Thyroid gland (tissue), 4 donors: ENCODE measurements at places on chromosomes 12 and 14.

DNA sequence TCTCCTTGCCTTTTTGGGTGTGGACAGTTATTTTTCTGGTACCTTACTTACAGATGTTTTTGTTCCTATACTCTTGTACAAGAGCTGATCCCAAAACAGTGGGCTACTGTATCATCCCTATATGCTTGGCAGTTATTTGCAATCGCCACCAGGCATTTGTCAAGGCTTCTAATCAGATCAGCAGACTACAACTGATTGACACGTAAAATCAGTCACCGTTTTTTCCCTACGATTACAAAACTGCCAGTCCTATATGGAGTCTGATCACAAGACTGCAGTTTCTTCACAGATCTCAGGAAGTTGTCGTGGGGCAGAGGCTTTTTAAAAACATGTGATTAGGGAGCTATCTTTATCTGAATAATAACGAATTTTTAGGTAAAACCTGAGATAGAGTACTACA lies 1.3 kb downstream of the LYSET start:
- DNase-seq = no peak

DNA sequence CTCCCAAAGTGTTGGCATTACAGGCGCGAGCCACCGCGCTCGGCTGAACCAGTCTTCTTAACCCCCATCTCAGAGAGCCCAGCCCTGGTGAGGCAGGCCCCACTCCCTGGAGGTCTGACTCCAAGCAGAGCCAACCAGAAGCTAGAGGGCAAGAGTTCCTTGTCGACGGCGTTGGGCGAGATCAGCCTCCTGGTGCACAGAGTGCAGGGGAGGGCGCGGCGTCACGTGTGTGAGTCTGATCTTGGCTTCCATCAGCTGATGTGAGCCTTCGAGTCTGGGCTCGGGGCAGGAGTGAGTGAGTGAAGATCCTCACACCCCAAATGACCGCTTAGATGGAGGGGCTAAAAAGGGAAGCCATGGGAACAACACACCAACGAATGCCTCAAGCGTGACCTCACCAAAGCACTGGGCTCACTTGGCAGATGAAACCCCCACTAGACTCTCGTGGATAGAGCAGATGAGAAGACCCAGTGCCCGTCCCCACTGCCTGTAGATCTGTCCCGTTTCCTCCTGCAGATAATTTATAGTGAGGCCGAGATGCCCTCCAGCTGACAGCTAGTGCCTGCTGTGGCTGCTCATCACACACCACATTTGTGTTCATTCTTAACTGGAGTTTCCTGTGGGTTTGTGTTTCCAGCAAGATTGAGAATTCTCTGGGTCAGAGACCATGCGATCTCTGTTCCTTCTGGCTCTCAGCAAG lies 28.6 kb upstream of the ADGRD1 start:
- no peak for DNase-seq

DNA sequence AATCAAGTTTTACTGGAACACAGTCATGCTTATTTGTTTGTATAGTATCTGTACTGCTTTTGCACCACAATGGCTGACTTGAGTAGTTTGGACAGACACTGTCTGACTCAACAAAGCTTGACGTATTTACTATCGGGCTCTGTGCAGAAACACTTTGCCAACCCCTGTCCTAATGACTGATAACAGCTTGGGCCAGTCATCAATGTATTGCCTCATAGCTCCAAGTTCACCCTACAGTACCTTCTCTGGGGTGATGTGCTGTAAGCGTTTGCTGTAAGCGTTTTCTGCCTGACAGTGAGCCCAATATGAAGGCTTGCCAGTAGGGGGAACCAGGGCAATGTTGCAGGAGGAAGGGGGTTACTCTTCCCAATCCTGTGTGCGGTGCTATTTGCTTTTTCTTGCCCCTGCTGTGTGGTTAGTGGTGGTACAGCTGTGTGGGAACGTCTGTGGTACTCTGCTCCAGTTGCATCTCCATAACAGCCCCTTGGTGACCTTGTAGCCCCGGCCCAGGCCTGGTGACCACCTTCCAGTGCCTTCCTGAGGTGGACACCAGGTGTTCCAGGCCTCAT lies 5.4 kb upstream of the CCDC177 start:
- DNase-seq = no peak

DNA sequence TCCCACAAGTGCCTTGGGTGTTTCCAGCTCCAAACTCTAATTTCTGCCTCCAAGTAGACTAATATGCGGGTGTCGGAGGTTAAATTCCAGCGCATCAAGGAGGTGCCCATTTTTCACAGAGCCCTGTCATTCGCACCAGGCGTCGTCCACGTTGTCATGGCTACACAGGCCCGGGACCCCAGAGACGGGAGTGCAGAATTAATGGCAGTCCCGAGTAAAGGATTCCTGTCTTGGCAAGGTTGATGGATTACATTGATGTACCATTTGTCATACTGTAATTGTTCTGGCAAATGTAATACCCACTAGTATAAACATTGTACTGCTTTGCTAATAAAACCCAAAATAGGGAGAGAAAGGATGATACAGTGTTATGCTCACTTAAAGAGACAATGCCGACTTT lies 222.9 kb upstream of the MYL2 start:
- no peak for DNase-seq

DNA sequence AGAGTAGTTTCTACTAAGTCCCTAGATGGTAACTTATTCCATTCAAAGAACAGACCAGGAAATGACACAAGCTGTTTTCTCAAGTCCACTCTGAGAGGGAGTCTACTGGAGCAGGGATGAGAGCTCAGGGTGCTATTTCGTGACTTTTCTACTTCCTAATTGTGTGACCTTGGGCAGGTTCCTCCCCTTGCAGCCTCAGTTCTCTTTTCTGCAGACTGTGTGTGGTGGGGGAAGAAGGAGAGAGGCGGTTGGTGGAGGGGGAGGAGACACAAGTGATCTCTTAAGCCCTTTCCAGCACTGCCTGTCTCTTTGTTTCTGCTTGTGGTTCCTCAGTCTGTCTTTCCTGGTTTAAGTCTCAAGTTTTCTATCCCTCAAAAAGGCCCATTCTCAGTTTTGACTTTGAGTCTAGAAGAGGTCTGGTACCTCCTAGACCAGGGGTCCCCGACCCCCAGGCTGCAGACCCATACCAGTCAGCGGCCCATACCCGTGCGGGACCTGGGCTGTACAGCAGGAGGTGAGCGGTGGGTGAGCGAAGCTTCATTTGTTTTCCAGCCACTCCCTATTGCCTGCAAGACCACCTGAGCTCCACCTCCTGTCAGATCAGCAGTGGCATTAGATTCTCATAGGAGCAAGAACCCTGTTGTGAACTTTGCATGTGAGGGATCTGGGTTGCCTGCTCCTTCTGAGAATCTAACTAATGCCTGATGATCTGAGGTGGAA lies 10.7 kb downstream of the FGF6 start:
- DNase-seq = no peak

DNA sequence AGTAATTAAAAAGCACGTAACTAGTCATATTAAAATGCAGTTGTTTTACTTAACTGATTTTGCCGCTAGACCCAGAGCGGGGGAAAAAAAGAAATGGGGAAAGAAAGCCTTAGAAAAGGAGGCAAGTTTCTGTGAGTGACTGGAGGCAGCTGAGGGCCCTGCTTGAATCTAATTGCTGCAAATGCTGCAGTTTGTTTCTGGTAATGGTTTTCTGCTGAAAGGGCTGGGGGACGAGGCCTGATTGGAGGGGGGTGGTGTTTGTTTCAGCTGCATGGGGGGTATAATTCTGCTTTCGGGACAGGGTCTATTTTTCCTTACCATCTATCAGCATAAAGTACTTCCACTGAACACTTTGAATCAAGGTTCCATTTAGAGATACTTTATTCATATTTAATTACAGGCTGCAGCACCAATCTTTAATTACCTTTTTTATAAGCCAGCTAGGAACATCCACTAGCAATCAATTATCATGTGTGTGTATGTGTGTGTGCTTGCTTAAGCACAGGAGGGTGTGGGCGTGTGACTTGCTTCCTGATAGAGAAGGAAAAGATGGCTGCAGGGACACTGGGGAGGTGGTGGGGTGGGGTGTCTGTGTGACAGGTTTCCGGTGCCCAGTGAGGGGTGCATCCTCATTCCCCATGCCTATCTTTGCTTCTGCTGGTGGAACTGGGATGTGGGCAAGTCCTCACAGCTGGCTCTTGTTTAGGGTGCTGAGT lies 83.4 kb downstream of the ADCK1 start:
- DNase-seq = no peak

DNA sequence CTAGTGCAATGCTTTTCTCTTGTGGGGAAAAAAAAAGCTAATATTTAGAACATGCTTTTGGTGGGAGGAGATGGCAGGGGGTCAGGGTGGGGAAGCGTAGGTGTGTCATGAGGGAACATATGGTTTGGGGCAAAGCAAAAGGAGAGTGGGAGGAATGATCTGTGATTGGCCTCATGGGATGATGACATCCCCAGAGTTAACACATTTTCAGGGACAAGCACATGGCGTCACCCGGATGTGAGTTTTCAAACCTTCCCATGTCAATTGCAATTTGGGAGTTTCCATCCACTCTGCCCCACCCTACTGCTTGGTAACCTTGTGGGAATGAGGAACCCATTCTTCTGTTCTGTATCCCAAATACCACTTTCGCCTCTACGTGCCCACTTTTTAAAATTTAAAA lies 164.2 kb downstream of the SSPN start:
- no peak for DNase-seq

DNA sequence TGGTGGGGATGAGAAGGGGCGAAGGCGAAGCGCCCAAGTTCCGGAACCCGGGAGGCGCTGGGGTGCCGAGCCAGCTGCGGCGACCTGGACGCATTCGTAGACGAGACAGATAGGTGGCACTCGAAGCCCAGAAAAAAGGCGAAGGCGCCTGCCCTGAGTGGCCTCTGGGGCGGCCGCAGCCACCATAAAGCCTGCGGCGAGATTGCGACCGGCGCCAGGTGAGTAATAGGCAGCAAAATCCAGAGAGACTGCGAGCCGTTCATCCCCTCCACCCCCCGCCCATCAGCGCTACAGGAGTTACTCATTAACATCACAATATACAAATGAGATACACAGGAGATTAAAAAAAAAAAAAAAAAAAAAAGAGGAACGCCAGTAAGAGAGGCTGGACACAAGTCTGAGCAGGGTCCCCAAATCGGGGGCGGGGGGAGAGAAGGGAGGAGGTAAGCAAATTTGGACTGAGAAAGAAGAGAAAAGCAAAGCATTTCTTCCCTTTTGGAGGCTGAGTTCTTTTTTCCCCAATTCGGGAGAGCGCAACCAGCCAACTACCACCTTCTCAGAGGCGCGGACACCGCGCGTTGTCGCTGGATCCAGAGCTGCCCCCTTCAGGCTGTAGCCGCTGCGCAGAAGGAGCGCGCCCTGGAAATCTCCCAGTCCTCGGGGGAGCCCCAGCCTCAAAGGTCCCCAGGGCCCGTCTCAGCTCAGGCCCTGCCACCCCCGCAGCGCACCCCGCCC lies 15.7 kb downstream of the TBX3 start:
- DNase-seq = peak; percentile 92

GRCh38 chr12:78562368-78563205 lies 302.0 kb upstream of the SYT1 start:
- no peak for DNase-seq

- no peak for DNase-seq
These were observed 58.9 kb downstream of the FBXO34 start for GRCh38 chr14:55329999-55330710.

DNA sequence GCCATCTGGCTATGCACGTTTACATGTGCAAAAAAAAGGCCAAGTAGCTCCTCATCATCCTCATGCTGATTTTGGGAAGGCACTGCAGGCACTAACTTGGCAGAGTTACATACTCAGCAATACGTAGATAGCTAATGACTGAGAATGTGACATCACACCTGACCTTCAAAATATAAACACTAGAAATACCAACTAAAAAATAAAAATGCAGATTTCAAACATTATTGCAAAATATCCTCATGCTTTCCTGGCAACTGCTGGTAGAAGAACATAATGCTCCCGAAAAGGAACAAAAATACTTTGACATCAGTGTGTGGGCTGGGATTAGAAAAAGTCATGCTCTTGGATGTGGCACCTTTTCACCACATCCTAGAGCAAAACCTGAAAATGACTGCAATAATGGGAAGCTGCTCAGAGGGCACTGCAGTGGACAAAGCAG lies 153.2 kb upstream of the ABCD2 start:
- DNase-seq = no peak

DNA sequence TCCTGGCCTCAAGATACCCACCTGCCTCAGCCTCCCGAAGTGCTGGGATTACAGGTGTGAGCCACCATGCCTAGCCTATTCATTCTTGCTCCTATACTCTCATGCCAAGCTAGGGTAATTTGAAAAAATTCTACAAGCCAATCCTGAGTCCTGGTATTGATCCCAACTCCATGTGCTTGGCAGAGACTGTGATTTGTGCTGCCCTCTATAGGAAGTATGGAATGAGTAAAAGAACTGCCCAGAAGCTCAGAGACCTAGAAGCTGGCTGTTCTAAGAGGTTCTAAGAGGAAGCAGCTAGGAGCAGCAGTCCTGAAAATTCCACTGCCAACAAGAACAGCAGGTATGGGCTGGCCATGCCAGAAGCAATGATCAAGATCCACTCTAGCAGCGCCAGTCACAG lies 402.5 kb downstream of the PCNX1 start:
- DNase-seq = no peak

DNA sequence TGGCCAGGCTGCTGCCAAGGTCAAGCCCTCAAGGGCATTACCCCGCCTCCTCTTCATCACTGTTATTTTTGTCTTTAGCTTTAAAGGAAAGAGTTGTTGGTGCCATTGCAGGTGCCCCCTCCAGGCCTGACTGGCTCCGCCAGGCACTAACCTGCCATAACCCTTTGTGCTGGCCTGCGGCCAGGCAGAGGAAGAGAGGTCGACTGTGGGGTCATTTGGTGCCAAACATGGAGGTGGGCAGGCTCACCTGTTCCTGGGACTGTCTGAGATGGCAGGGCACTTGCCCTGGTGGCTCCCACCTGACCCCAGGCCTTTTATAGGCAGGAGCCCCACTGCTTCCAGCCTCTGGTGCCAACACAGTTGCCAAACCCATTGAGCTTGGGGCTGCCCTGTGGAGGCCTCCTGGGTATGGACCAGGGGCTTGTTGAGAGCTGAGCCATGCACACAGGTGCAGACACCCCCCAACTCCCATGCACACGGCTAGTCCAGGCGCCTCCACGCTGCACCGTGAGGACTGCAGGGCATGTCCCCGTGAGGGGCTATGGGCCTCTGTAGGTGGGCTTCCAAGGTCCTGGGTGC lies 29.4 kb upstream of the PLD4 start:
- peak; percentile 63 for DNase-seq

- DNase-seq = no peak
These were observed 45.7 kb downstream of the WDR20 start for GRCh38 chr14:102185360-102185759.

DNA sequence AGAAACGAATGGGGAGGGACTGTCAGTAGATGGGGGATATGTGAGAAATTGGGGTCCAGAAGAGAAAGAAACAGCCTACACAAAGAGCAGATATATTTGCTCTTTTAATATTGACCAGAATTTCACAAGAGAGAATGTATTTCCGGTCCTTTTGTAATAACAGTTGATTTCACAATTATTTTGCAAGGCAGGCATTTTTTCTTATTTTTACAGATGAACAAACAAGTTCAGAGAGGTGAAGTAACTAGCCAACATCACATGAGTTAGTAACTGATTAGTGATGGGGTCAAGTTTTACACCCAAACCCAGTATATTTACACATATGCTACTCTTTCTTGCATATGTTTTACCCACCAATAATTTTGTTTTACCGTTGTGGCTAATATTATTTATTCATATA lies 188.2 kb downstream of the NAV3 start:
- DNase-seq = no peak
